KBM-7 (cell line): ENCODE measurements at places on chromosomes 7 and 10.

- peak; percentile 53 for DNase-seq
Observed at GRCh38 chr7:142485617-142486226, 227.9 kb upstream of the PRSS58 start.

GRCh38 chr7:25643286-25643685 is 415.0 kb upstream of the NPVF start:
- DNase-seq: no peak

- no peak for DNase-seq
Observed at GRCh38 chr10:130038611-130039109, 72.0 kb downstream of the C10orf143 start.

- DNase-seq: no peak
Observed at GRCh38 chr7:150357771-150358427, 10.7 kb upstream of the REPIN1 start.

DNA sequence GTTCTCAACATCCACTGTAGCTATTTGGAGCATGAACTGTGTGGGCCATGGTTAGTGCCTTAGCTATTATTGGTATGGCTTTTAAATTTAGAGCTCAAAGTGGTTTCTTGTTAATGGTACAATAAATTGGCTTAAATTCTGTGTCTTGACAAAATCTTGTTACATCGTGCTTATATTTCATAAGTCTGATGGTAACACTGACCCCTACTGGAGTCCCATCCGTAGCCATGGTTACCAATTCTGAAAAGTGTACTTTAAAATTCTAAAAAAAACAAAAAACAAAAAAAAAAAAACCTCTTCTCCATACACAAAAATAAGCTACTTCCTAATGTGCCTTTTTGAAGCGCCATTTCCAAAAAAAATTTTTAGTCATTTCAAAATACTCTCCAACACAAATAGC is 6.4 kb upstream of the RPP30 start:
- DNase-seq: peak; percentile 51

- peak; percentile 25 for DNase-seq
Observed at GRCh38 chr10:103125323-103126267, 67.5 kb downstream of the NT5C2 start.

DNA sequence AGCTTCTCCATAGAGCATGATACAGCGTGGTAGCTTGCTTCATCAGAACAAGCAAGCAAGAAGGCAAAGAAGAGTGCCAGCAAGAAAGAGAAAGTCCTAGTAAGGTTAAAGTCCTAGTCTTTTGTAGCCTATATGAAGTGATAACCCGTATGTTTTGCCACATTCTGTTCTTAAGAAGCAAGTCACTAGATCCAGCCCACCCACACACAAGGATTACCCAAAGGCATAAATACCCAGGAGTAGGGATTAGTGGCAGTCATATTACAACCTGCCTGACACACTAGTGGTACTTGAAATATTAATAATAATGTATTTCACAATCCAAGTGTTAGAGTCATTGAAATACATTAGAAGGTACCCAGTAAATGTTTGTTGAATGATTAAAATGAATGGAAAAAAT is 285.5 kb downstream of the HPSE2 start:
- no peak for DNase-seq

DNA sequence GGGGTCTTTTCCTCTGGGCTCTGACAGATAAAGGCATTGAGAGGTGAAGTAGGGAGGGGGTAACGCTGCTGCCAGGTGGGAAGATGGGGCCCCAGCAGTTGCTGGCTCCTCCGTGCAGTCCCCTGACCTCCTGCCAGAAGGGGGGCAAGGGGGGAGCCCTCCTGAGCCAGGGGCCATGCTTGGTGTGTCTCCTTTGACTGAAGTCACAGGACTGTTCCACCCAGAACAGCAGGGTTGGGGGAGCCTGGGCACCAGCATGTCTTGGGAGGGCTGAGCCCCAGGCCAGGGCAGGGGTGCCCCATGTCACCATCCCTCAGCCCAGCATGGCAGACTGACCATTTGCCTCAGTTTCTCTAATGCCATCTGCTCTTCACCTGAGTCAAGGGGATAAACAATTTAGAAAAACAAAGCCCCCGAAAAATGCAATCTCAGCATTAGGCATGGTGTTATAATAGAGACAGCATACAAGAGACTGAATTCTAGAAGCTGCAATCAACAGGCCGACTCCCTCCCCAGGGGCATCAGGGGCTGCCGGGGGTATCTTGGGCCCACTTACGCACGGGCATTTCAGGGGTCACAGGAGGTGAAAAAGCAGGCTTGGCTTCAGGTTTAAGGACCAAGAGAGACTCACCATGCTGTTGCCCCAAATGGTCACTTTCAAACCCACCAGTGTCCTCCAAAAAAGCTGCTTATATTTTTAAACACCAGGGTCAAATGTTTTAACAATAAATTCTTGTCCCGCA is 108.6 kb upstream of the GPR26 start:
- no peak for DNase-seq

DNA sequence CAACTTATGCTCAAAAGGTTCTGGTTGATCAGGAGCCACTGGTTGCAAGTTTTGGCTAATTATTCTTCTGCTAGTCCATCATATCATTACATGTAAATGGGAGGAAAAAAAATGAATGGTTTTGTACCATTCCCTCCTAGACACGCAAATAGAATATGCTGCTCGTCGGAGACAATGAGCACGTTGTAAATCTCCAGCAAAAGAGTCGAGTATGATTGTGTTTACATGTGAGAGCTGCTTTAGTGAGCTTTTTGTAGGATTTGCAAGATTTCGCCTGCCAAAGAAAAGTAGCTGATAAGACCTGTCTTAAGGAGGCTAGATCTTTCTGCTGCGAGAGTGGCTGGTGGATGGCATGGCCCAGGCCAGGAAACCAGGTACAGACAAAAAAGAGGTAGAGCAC is 109.0 kb downstream of the ZMYND11 start:
- no peak for DNase-seq

DNA sequence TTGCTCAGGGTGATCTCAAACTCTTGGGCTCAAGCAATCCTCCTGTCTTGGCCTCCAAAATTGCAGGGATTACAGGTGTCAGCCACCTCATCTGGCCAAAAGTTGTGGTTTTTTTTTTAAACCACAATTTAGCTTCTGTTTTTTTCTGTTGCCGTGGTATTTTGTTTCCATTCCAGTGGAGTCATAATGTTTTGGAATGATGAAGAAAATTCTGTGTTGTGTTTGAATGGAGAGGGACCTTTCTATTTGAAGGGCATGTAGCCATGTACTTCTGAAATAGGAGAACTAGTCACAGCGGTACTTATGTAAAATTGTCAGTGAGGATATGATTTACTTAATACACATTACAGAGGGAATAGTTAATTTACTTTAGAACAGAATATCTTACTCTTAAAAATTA is 201.3 kb downstream of the ARL4A start:
- peak; percentile 49 for DNase-seq

GRCh38 chr7:1024331-1024841 is 20.0 kb upstream of the GPR146 start:
- DNase-seq: peak; percentile 59

- peak; percentile 79 for DNase-seq
Observed at GRCh38 chr7:35463176-35463700, 209.3 kb upstream of the TBX20 start.

DNA sequence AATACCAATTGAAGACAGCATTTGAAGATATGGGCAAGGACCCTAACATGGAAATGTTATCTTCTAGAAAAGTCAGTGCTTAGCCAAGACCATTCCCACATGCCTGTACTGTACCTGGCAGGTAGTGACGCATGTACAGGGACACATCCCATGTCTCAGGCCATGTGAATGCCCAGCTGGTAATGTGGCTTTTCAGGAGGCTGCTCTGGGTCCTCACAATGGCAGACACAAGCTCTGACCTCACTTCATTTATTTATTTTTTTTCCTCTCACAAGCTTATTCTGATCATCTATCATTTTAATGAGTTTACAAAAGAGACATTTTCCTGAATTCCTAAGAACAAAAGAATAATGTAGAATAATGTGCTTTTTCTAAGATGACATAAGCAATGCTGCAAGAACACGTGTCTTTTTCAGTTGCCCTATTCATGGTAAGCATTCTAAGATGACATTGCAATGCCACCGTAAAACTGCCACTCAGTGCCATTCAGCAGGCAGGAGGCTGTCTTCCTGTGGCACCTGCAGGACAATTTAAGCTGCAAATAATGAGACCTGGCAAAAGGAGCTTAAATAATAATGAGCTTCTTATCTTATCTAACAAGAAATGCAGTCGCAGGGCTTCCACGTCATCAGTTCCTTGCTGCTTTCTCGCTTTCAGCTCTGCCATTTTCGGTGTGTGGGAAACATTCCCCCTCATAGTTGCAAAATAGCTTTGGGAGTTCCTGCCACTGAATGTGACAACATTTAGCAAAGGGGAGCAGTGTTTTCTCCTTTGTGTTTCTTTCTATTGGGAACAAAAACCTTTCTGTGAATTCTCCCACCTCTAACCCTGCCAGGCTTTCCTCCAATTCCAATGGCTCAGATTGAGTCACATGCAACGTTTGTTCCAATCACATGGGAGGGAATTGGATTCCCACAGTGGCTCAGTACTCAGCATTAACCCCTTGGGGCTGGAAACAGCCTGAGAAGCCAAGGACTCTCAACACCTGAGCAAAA is 113.0 kb downstream of the SEC23IP start:
- DNase-seq: no peak

GRCh38 chr7:45711161-45711490 is 137.0 kb downstream of the ADCY1 start:
- no peak for DNase-seq

DNA sequence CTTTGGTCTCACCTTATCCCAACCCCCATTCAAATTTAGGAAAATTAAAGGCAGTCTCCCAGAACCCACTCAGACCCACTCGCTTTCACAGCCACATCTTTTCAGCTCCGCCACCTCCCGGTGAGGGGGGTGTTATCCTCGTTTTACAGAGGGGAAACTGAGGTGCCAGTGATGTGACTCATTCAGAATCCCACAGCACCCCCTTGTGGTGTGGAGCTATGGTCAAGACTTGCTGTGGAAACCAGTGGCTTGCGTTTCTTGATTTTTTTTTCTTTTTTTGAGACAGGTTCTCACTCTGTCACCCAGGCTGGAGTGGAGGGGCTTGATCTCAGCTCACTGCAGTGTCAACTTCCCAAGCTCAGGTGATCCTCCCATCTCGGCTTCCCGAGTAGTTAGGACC is 27.6 kb downstream of the SLC35G1 start:
- no peak for DNase-seq

- DNase-seq: no peak
Observed at GRCh38 chr7:79781716-79782115, 328.2 kb upstream of the MAGI2 start.

DNA sequence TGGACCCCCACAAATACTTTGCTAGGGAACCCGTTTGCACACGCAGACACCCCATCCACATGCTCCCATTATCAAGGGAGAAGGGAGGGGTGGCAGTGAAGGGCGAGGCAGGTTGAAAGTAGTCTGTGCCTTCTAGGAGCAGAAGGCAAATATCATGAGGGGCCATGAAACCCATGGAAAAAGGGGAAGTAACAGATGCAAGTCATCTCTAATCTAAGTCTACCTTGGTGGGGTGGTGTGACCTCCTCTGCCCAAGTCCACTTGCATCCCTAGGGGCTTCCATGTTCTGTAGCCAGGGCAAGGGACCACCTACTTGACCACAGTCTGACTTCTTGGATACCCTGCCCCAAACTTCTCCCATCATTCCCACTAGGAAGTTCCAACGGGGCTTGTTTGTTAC is 5.5 kb downstream of the GIMAP6 start:
- no peak for DNase-seq

GRCh38 chr7:115747174-115747573 is 283.4 kb downstream of the TFEC start:
- peak; percentile 18 for DNase-seq

GRCh38 chr7:133950855-133951254 is 176.3 kb upstream of the LRGUK start:
- no peak for DNase-seq
